NAMALWA (cell line): ENCODE measurements at places on chromosomes 11 and 22.

DNA sequence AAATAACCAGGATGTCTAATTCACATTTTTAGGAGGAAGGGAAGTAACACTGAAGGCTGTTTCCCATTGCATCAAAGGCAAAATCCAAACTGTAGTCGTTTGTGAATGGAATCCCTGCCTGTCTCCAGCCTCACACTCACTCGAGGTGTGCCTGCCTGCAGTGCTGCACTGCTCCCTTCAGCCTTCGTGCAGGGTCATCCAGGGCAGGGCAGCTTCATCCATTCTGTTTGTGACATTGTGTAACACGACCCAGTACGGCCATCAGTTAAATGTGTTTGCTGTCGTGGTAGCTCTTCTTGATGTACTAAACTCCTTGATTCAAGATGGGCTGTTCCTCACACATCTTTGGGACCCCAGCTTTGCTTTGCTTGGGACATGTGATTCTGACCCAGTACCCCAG lies 34.3 kb downstream of the LDLRAD3 start:
- no peak for DNase-seq

GRCh38 chr22:42862045-42862734 lies 5.1 kb upstream of the ARFGAP3 start:
- DNase-seq = no peak

- peak; percentile 96 for DNase-seq
Observed at GRCh38 chr11:121418625-121419114, 33.4 kb upstream of the SORL1 start.

- no peak for DNase-seq
Observed at GRCh38 chr11:62017878-62018655, 50.6 kb upstream of the FTH1 start.

- peak; percentile 47 for DNase-seq
Observed at GRCh38 chr22:18000441-18001039, 23.8 kb downstream of the MICAL3 start.

DNA sequence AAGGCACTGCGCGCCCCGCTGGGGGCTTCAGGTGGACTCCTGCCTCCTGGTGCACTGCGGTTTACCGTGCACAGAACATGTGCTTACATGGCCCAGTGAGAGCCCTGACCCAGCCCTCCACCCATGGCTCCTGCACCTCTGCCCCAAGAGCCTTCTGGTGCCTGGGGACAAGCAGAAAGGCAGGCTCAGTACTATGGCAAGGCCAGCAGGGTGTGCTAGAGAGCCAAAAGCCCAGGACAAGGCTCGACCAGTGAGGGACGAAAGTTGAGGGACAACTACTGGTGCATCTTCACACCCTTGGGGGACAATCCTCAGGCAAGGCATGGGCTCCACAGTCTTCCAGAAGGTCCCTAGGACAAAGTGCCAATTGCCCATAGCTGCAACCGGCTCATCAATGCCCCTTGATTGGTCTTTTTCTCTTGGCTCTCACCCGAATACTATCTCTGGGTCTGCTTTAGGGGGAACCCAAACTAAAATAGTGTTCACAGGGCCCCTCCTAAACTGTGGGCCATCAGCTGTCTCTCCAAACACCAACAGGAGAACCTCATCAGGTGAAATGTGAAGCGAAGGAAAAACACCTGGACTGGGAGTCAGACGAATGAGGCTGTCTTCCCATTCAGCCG lies 13.5 kb downstream of the PGA5 start:
- DNase-seq = peak; percentile 75

DNA sequence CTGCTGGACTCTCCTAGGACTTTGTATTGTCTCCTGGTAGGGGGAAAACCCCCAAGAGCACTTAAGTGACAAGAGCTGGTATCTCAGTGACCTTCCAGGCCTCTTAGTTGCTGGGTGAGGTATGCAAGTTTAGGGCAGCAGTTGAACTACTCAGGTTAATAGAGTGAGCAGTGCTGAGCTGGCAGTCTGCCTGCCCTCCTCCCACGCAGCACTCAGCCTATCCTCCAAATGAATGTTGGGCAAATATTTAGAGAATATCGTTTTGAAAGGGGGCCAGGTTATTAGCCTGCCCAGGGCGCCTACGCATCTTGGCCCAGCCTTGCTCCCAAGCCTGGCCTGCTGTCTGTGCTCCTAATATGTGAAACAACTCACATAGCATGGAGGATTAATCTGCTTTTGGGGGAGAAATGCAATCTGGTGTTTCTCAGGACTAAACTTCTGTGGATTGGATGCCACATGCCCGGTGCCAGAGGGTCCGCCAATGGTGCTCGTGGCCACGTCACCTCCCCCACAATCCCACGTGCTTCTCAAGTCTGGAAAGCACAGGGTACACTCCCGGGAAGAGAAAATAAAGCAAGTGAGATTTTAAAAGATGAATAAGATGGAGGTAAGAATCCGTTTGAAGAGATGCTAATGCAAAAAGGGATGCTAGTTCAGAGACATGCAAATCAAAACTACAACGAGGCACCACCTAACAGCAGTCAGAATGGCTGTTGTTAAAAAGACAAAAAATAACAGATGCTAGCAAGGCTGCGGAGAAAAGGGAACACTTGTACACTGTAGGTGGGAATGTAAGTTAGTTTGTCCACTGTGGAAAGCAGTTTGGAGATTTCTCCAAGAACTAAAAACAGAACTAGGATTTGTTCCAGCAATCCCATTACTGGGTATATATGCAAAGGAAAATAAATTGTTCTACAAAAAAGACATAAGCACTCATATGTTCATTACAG lies 67.7 kb downstream of the SPON1 start:
- DNase-seq = no peak

DNA sequence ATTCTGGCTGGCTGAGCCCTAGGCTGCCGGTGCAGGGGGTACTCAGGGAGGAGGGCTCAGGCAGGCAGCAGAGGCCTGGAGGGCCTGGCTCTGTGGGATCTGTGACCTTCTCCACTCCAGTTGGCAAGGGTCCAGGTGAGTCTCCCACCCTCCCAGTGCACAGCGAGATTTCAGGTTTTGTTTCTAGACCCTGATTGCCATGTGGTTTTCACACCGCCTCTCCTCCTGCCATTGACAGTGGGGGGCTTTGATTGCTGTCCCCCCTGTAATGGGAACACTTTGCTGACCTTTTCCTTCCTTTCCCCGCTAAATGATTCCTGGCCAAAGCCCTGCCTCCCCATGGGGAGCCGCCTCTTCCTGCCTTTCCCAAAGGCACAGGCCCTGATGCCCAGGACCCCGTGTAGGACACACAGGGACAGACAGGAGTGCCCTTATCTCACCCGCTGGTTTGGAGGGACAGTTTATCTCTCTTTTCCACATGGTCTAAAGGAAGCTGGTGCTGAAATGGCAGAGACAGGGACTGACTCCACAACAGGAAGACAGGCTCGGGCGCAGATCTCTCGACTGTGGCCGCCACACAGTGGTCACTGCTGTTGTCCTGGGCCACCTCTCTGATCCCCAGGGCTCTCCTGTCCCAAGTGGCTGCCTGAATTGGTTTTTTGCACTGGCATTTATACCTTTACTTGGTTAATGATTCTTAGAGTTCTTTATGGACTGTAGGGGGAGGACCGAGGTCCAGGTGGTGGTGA lies 43.4 kb downstream of the BCR start:
- DNase-seq = no peak
